Heart right ventricle (tissue), 16 donors: ENCODE measurements at places on chromosomes 1 and 21.

DNA sequence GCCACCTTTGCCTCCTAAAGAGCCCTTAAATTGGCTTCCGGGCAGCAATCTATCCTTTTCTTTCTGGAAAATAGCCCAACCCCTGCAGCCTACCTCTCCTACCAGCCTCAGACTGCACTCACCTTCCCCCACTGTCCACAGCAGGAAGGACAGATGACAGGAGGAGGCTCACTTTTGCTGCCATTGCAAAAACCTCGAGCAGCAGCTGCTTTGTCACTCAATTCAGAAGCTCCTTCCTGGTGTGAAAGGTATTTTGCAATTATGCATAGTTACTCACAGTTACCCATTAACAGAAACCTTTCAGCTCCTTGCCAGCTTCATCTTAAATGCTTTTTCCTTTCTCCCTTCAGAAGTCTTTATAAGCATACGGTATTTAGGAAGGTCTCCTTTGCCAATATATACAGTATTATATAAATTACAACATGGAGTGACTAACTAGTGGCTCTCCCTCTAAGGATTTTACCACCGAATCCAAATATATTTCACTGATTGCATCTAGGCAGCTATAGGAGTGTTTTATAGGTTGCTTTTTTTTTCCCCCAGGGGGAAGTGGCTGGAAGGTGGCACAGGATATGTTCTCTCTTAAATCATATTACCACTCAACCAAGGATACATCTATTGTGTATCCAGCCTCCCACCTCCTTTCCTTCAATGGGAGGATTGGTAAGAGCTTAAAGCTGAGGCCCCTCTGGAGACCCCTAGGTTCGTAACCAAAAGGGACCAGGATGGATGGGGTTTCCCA, 142.1 kb upstream of the IPO9 start:
- DNase-seq: no peak

- no peak for DNase-seq
Measured at GRCh38 chr1:106785176-106785575, 271.3 kb upstream of the PRMT6 start.

DNA sequence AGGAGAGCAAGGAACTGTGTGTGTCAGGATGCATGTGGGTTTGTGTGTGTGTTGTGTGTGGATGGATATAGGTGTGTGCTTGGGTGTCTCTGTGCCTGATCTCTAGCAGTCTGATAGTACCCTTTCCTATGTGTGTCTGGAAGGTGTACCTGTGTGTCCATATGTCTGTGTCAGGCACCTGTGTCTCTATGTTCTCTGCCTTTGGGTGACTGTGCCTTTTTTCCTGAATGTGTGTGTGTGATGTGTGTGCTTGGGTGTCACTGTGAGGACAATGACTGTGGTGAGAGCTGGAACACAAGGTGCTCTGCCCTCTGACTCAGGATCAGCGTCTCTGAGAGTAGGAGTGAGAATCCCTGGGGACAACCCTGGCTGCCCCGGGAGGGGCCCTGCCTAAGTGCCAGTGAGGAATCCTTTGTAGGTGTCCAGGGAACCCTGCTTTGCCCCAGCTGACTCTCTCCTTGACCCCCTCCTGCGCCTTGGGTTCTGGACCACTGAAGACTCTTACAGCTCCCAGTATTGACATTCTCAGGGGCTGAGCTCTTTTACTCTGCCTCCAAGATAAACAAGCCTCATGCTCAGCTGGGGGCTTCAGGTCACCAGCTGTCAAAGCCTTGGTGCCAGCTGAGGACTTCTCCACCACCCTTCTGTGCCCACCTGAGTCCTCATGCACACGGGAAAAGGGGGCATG, 735 bp upstream of the EFNA3 start:
- no peak for DNase-seq

DNA sequence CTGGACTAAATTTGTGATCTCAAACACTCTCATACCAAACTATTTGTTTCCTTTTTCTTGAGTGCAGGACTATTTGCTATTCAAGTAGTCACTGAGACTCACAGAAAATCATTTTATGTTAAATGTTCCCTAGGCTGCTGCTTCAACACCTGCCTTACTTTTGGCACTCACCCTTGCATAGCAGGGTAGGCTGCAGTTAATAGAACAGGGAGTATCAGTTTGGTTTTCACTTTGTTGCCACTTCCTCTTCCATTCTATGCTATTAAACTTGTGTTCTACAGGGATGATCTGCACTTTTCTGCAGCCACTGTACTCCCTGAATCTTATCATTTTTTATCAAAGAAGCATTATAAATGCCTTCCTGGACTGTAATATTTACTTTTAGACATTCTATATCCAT, 148.7 kb upstream of the PRMT6 start:
- no peak for DNase-seq

DNA sequence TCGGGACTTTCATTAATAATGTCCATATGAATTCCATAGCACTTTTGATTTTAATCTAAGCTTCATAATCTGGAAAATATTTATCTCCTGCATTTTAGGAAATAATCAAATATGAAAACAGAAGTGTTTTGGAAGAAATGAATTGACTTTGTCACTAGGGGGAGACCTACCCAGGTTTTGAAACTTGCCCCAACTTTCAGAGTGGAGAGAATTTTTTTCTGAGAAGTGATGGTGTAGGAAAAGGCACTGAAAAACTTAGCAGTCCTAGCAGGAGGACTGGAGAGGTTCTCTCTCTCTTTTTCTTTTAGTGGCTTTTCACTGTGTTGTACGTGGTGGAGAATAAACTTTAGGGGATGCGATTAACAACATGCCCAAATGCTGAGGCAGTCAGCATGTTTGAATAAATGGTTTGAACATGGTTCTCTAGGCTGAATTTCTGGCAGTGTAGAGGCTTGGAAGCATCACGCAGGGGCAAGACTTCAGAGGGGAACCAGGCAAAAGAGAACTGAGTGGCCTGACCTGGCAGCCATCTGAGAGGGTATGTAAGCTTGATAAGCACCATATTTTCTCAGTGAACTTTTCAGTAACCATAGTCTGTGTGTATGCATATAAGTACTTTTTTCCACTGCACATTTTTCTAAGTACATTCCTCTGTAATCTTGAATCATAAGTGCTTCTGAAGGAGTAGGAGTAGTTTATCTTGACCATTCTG, 68.3 kb upstream of the NEK7 start:
- DNase-seq: no peak

DNA sequence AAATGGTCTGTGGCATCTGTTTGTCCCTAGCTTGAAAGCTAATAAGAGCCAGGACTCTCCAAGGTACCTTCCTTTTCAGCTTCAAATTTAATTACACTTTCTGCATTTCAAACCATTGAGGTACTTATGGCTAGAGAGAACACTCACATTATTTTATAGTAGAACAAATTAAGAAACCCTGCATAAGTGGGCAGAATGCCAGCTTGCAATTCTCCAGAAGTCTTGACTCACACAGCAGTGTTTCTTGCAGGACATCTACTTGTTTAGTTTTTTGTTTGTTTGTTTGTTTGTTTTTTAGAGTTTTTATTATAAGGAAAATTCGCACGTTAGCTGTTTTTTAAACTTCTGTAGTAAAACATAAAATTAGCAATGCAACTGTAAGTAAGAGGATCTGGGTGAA, 397.2 kb downstream of the NEGR1 start:
- no peak for DNase-seq

DNA sequence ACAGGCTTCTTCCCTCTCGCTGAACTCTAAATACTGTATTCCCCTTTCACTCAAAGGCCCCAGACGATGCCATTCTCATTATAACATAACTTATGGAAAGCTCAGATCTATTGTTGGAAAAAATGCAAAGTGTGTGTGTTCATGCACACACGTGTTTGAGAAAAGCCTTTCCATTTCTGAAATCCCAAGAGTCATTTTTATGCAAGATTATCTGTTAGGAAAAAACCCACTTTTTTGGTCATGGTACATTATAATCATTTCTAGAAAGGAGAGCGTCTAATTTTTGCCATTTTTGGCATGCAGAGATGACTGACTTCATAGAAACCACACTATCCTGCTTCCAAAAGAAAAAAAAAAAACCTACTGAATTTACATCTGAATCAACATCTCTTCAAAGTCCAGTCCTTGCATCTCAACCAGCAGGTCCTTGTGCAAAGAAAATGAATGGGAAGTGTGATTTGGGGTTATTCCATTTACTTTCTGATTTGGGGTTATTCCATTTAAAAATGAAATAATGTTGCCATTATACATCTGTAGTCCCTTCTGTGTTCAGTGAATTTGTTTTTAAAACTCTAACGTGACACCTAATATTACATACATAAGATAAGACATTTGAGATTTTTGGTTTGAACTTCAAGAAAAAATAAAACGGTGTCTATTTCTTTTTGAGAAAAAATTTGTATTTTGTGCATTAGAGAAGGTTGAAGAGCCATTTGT, 150.3 kb downstream of the DHRS3 start:
- no peak for DNase-seq

DNA sequence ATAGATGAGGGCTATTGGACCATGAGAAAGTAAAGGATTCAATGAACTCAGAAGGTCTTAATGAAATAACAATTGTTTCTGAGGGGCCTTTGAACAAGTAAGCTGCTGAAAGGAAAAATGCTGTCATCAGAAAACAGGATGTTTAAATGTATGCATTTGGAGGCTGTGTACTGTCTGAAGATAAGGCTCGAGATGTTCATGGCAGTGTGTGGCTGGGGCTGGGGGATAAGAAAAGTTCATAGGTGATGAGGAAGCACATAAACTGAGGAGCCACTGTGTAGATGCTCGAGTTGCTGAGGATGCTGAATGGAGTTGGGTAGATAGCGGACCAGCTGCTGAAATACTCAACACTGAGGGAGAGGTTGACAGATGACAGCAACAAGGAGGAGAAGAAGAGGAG, 17.8 kb downstream of the THEM4 start:
- no peak for DNase-seq

- no peak for DNase-seq
Measured at GRCh38 chr1:228062812-228063211, 19.7 kb upstream of the ARF1 start.

DNA sequence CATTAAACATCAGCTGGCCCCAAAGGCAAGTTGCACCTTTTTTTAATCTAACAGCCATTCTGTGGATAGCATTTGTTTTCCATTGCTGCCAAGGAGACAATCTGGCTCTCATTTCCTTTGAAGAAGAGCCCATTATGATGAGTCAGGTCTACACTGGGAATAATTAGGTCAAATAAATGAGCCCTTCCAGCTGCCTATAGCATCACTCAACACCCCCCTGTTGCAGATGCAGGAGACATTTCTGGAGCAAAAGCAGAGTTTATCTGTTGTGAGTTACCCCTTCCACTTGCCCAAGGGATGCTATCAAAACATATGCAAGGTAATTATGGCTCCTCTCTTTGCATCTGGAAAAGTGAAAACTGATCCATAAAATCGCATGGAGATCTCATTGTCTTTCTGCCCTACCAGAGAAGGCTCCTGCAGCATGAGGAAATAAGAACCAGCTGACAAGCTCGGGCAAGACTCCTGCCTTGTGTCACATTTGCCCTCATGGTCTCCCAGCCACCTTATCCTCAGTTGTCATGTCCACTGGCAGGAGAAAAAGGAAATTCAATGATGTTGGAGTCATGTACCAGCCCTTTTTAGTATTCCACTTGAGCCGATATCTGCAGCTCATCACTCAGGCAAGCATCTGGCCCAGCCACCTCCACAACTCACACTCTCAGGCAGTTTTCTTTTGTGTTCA, 135.9 kb downstream of the SLC30A10 start:
- DNase-seq: no peak

DNA sequence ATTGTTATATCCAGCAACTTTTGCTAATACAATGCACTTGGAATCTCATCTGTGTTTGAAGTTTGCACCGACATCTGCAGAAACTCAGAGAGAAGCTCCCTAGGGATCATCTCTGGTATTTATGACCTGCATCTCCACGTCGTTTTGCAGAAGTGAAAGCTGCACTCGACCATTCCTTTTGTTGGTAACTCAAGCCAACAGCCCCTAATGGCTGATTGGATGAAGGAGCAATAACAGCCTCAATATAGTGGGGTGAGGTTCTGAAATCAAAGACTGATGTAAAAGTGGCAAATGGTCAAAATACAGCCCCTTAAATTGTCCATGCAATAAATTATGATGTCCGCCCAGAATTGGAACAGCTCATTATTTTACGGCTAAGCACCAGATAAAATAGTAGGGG, 344.2 kb upstream of the KAZN start:
- no peak for DNase-seq

DNA sequence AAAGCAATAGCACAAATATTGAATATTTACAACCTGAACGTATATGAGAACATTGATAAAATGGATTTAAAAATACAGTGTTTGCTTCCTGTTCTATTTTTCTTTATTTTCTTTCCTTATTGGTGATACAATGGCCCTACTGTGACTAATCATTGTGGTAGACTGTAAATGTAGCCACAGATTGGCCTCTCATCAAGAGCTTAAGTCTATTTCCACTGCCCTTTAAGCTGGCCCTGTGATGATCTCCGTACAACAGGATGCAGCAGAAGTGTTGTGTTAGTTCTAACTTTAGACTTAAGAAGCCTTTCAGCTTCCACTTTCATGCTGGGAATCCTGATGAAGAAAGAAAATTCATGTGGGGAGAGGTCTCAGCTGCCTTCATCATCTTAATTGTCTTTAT, 285.6 kb upstream of the B3GALT2 start:
- DNase-seq: no peak
